ENCODE measurements at places on chromosomes 13 and 19. TPM values are rescaled to one million over a fixed set of nuclear protein-coding genes. Genes with fewer than 3 reads are reported as not detected.

Gene PMIS2
- not detected for polyA plus RNA-seq

Gene HRC
- 26.7 TPM for polyA plus RNA-seq

Gene UGGT2
- polyA plus RNA-seq, result 41.4 TPM

Gene FAM216B
- polyA plus RNA-seq, result not detected

Gene RNF126
- 19.4 TPM for polyA plus RNA-seq

Gene OR4F17
- polyA plus RNA-seq, result not detected

Gene ATP4B
- 0.46 TPM for polyA plus RNA-seq

Gene ZNF486
- polyA plus RNA-seq, result 20.7 TPM

Gene DCLK1
- 9.1 TPM for polyA plus RNA-seq

Gene WASF3
- polyA plus RNA-seq, result 46.8 TPM

Gene DIS3
- polyA plus RNA-seq, result 38.6 TPM

Gene NOVA2
- 4.8 TPM for polyA plus RNA-seq

Gene SCN1B
- 0.74 TPM for polyA plus RNA-seq

All from left renal pelvis (tissue), 4 donors.